ENCODE measurements at places on chromosomes 3 and 15. TPM values are rescaled to one million over a fixed set of nuclear protein-coding genes. Genes with fewer than 3 reads are reported as not detected.

ZNF662 gene
- 1.3 TPM for total RNA-seq

PLS1 gene
- 1.2 TPM for total RNA-seq

- DNase-seq: no peak
Observed at GRCh38 chr3:72903004-72903403, 15.2 kb downstream of the GXYLT2 start.

DNA sequence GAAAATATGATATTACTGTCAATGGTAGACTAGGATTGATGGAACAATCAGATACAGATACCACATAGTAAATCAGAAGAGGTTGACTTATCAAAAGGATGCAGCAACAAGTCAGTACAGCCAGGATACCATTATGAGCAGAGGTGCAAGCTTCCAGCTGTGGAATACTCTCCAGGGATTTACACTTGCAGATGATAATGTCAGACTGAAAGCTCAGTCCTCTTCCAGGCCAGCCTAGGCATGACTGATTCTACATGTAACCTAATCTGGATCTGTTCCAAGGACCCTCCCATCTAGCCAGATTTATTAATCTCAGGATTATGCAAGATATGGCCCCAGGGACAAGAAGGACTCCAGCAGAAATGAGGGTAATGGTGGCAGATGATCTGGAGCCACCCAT is 8.2 kb downstream of the FILIP1L start:
- DNase-seq: no peak

DNA sequence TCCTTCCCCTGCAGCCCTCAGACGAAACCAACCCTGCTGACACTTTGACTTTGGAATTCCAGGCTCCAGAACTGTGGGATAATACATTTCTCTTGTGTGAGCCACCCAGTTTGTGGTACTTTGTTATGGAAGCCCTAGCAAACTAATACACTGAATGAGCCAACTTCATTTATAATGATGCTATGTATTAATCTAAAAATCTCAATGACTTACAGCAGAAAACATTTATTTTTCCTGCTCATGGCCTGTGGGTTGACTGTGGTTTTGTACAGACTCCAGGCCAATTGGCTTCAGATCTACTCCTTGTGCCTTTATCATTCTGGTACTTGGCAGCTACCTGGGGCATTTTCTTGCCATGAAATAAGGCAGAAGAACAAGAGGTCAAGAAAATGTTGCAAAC is 152.4 kb downstream of the EBLN2 start:
- no peak for DNase-seq

DNA sequence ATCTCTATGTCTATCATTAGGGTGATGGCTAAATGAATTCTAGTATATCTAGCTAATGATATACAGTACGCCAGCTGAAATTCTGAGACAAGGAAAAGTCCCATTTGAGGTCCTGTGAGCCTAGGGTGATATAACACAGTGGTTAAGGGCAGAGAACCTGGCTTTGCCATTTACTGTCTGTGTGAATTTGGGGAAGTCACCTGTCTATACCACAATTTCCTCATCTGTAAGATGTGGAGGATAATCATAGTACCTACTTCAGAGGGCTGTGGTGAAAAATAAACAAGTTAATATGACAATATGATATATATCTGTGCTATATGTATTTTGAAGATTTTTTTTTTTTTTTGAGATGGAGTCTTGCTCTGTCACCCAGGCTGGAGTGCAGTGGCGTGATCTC is 9.8 kb upstream of the ANKDD1A start:
- DNase-seq: no peak

DNA sequence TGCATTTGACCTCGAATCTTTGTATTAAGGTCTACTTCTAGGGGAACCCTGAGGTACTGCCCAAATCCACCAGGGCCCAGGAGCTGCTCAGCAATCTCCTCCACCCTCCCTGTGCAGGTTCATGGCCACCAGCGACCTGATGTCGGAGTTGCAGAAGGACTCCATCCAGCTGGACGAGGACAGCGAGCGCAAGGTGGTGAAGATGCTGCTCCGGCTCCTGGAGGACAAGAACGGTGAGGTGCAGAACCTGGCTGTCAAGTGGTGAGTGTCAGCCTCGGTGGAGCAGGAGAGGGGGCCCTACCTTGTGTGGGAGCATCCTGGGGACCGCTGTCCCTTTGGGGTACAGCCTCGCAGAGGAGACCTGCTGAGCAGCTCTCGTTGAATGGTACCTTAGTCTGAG is 6.9 kb downstream of the CAND2 start:
- no peak for DNase-seq

DNA sequence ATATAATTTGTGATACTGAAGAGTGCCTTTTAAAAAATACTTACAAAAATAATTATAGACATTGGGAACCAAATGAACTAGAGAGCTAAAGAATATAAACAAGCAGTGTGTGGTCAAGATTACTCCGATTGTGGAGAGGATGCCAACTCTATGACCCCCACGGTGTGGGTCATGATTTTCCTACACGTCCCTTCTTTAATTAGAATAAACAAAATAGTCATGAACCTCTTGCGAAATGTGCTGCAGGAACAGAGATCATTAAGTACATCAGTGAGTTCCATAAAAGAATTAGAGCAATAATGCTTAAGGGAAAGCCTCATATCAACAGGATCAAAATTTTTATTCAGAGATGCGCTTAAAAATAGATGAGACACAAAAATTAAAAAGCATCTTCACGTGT is 476.6 kb upstream of the ROBO1 start:
- no peak for DNase-seq

Data from CD4-positive, CD25-positive, alpha-beta regulatory T cell (primary cell).